ENCODE measurements at places on chromosomes 1 and 21. TPM values are rescaled to one million over a fixed set of nuclear protein-coding genes. Genes with fewer than 3 reads are reported as not detected.

Gene MORN1
- polyA plus RNA-seq, result 2.4 TPM

DNA sequence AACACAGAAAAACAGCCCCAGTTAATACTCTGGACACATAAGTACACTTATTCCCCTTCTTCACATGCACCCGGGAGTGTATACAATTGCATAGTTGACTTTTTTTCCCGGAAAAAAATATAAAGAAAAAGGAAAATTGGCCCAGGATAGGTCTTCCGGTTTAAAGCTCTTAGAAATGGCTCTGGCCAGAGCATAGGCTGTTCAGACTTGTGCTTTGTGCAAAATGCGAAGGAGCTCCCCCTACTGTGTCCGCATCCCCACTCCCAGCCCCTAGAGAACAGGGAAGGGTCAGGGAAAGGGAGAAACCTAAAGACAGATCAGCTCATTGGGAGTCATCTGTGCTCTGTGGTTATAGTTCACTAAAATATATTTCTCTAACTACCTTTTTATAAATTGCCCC lies 5.5 kb upstream of the MTMR11 start:
- DNase-seq, result no peak
- H3K27me3 ChIP-seq, result no peaks in the 10 kb centered on the region
- H3K36me3 ChIP-seq, result peaks cover 9% of the 10 kb centered on the region
- peak overlapping the region; percentile 34 for H3K27ac ChIP-seq
- H3K4me3 ChIP-seq, result no peak overlapping the region

GRCh38 chr1:154467434-154468102 lies 34.5 kb upstream of the TDRD10 start:
- DNase-seq, result no peak
- H3K4me1 ChIP-seq, result peaks cover 24% of the 10 kb centered on the region
- peak overlapping the region; percentile 89 for H3K27ac ChIP-seq
- no peak overlapping the region for H3K4me3 ChIP-seq

DNA sequence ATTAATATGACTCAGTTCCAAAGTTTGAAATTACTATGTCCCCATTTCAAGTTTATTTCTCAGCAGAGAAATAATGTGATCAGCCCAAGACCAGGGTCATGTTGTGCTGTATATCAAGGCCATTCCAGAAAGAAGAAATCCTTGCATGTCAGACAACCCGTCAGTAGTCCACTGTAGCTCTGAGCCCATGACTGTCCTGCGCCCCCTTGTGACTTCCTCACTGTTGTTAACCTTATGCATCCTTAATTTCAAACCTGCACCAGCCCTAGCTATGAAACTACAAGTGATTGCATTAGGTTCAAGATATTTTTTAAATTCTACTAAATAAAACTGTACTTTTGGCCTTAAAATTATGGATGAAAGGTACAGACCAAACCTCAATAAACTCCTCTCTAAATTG lies 133.0 kb downstream of the LRRC7 start:
- no peak overlapping the region for H3K27ac ChIP-seq
- no peak overlapping the region for H3K4me3 ChIP-seq
- H3K4me1 ChIP-seq, result no peaks in the 10 kb centered on the region
- no peak for DNase-seq
- no peaks in the 10 kb centered on the region for H3K36me3 ChIP-seq
- H3K27me3 ChIP-seq, result no peaks in the 10 kb centered on the region

- no peaks in the 10 kb centered on the region for H3K4me1 ChIP-seq
- H3K36me3 ChIP-seq, result no peaks in the 10 kb centered on the region
- DNase-seq, result no peak
- no peak overlapping the region for H3K4me3 ChIP-seq
- H3K27me3 ChIP-seq, result no peaks in the 10 kb centered on the region
Observed at GRCh38 chr1:209150114-209150513, 433.4 kb upstream of the CAMK1G start.

GRCh38 chr1:29298246-29298645 lies 61.9 kb downstream of the PTPRU start:
- H3K27me3 ChIP-seq, result no peaks in the 10 kb centered on the region
- peak; percentile 40 for DNase-seq
- no peak overlapping the region for H3K4me3 ChIP-seq
- H3K27ac ChIP-seq, result no peak overlapping the region

DNA sequence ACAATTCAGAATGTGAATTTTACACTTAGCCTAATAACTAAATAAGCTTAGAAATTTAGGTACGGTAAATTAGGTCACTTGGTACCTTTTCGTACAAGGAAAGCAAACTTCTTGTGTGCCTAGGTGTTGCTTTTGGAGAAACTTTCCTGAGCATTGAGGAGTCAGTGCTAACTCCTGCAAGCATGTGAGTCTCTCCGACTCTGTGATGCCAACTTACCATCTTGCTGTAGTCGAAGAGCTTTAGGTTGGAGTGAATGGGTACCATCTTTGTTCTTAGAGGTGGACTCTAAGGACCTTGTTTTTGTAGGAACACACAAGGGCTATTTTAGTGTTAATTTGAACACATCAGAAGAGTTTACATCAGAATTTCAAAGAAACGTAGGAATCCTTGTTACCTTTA lies 688.9 kb downstream of the USP25 start:
- H3K36me3 ChIP-seq, result no peaks in the 10 kb centered on the region
- H3K27me3 ChIP-seq, result no peaks in the 10 kb centered on the region
- no peak overlapping the region for H3K4me3 ChIP-seq
- peaks cover 28% of the 10 kb centered on the region for H3K4me1 ChIP-seq
- no peak for DNase-seq

DNA sequence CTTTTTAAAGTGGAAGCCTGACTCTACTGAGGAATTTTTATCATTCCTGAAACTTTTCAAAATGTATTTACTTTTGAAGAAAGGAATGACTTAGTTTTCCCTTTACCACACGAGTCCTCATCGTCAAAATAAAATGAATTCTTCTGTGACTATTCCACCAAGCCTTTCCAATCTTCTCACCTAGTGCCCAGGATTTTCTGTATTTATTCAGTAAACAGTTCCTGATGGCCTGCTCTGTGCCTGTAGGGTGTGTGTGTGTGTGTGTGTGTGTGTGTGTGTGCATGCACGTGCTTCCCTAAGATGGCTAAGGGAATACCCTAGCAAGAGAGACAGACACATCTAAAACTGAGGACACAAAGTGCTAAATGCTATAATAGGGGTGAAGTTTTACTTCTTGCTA lies 395.0 kb upstream of the USP24 start:
- DNase-seq, result no peak
- no peaks in the 10 kb centered on the region for H3K27me3 ChIP-seq
- H3K4me1 ChIP-seq, result no peaks in the 10 kb centered on the region

DNA sequence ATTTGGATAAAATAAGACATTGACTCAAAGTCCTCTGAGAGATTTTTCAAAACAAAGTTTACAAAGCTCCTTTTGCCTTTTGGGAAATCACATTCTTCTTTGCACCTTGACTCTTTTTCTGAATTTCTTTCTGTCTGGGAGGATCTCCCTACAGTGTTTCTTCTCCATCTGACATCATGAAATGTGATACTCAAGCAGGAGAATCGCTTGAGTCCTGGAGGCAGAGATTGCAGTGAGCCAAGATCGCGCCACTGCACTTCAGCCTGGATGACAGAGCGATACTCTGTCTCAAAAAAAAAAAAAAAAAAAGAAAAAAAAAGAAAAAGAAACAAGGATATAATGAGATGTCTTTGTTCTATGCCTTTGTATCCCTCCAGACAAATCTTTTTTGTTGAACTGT lies 13.3 kb upstream of the GRIK1 start:
- no peak for DNase-seq
- no peak overlapping the region for H3K27ac ChIP-seq
- H3K27me3 ChIP-seq, result no peaks in the 10 kb centered on the region
- H3K4me3 ChIP-seq, result no peak overlapping the region
- H3K36me3 ChIP-seq, result no peaks in the 10 kb centered on the region
- H3K4me1 ChIP-seq, result no peaks in the 10 kb centered on the region

DNA sequence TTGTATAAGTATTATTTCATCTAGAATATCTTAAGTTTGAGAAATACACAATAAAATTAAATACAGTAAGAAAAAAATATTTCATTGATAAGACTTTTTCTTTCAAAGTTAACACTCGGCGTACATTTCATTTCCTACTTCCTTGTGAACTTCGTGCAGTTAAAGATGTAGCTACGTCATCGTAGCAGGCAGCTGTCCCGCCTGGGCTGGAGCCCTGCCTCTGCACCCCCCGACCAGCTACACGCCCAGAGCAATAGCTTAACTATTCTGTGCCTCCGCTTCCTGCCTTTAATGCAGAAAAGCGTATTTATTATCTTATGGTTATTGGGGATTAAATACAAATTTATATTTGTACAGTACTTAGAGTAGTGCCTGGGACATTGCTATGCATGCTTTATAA lies 53.5 kb downstream of the CLSTN1 start:
- H3K36me3 ChIP-seq, result peaks cover 13% of the 10 kb centered on the region
- H3K4me3 ChIP-seq, result no peak overlapping the region
- peak; percentile 33 for DNase-seq
- no peaks in the 10 kb centered on the region for H3K4me1 ChIP-seq
- no peak overlapping the region for H3K27ac ChIP-seq
- H3K27me3 ChIP-seq, result no peaks in the 10 kb centered on the region

GRCh38 chr1:104878203-104878909 lies 1128.7 kb downstream of the AMY1C start:
- no peaks in the 10 kb centered on the region for H3K4me1 ChIP-seq
- H3K36me3 ChIP-seq, result no peaks in the 10 kb centered on the region
- no peaks in the 10 kb centered on the region for H3K27me3 ChIP-seq
- DNase-seq, result no peak
- no peak overlapping the region for H3K4me3 ChIP-seq

Gene EXO5
- polyA plus RNA-seq, result 1.2 TPM

- no peak for DNase-seq
- H3K27me3 ChIP-seq, result no peaks in the 10 kb centered on the region
- no peaks in the 10 kb centered on the region for H3K4me1 ChIP-seq
Observed at GRCh38 chr1:155759966-155760630, 71.2 kb downstream of the DAP3 start.

DNA sequence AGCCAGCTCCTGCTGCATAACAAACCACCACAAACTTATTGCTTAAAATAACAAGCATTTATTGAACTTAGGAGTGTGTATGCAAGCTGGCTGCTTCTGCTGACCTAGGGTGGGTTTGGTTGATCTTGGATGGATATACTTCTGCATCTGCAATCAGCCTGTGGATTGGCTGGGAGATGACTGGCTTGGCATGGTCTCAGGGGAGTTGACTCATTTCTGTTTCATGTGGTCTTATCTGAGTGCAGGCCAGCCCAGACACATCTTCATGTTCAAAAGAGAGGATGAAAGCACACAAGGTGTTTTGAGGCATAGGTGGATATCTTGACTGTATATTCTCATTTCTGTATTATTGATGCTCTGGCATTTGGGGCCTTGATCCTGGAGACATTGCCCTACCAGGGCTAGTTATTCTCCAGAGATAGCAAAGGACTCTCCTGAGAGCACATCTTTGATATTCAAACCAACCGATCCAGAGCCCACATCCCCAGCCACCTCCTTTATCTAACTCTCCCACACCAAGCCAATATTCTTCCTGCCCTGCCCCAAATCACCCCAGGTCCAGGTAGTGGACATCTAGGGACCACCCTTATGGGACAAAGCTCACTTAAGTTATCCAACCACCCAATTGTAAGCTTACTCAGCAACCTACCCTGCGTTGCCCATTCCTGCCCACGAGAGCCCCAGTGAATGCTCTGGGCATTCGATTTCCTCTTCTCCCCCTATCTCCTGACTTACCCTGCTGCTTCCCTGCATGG lies 350.8 kb downstream of the PTPRU start:
- no peak overlapping the region for H3K4me3 ChIP-seq
- H3K27me3 ChIP-seq, result no peaks in the 10 kb centered on the region
- no peak overlapping the region for H3K27ac ChIP-seq
- no peaks in the 10 kb centered on the region for H3K4me1 ChIP-seq

DNA sequence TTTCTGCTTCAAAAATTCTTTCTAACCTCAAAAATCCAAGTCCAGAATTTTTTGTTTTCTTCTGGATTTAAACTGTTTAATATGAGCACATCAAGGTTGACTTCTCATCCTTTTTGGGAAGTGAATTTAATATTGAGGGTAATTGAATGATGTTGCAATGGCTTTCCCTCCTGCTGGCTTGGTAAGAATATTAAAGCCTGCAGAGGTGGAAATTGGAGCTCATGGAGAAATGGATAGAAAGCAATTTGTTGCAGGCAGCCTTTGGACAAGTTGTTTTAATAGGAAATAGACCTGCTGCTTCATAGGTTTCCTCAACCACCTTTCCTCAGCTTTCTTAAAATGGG lies 124.7 kb downstream of the SYT2 start:
- no peaks in the 10 kb centered on the region for H3K27me3 ChIP-seq
- H3K36me3 ChIP-seq, result peaks cover 16% of the 10 kb centered on the region
- DNase-seq, result no peak
- peaks cover 59% of the 10 kb centered on the region for H3K4me1 ChIP-seq
- no peak overlapping the region for H3K4me3 ChIP-seq

Gene GPR37L1
- polyA plus RNA-seq, result not detected

Gene KRTAP20-1
- polyA plus RNA-seq, result not detected

- H3K27me3 ChIP-seq, result no peaks in the 10 kb centered on the region
- no peaks in the 10 kb centered on the region for H3K36me3 ChIP-seq
- no peaks in the 10 kb centered on the region for H3K4me1 ChIP-seq
- no peak overlapping the region for H3K4me3 ChIP-seq
- H3K27ac ChIP-seq, result no peak overlapping the region
Observed at GRCh38 chr1:185144233-185144632, 12.5 kb downstream of the TRMT1L start.

- no peaks in the 10 kb centered on the region for H3K4me1 ChIP-seq
- no peaks in the 10 kb centered on the region for H3K27me3 ChIP-seq
- no peak overlapping the region for H3K27ac ChIP-seq
- H3K4me3 ChIP-seq, result no peak overlapping the region
Observed at GRCh38 chr1:215526147-215526845, 40.8 kb upstream of the KCTD3 start.

- H3K27ac ChIP-seq, result no peak overlapping the region
- H3K27me3 ChIP-seq, result peaks cover 27% of the 10 kb centered on the region
- H3K36me3 ChIP-seq, result no peaks in the 10 kb centered on the region
Observed at GRCh38 chr21:45622416-45623097, 21.0 kb upstream of the PCBP3 start.

GRCh38 chr1:219123036-219123435 lies 50.6 kb upstream of the LYPLAL1 start:
- no peaks in the 10 kb centered on the region for H3K36me3 ChIP-seq
- no peak for DNase-seq
- H3K4me1 ChIP-seq, result no peaks in the 10 kb centered on the region

DNA sequence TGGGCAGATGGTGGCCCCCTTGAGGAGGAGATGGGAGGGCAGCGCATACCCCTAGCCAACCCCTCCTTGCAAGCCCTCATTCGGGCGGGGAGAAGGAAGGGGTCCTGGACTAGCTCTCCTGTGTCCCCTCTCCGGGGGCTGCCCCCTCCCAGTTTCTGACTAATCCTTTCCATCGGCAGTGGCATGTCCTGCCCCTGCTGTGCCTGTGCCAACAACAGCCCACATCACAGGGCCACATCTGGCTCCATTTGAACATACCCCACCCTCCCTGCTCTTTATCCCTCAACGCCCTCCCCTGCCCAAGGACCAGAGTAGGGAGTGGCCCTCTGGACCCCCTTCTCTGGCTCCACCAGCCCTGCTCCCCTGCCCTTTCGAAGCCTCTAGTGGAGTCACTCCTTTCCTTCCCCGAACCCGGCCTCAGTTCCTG lies 11.0 kb upstream of the LMNA start:
- DNase-seq, result peak; percentile 82
- H3K4me3 ChIP-seq, result no peak overlapping the region
- H3K27ac ChIP-seq, result peak overlapping the region; percentile 95

Gene AMY1A
- not detected for polyA plus RNA-seq

- H3K27ac ChIP-seq, result no peak overlapping the region
- no peaks in the 10 kb centered on the region for H3K4me1 ChIP-seq
- DNase-seq, result no peak
Observed at GRCh38 chr21:34730756-34731445, 62.1 kb downstream of the CLIC6 start.

- no peak overlapping the region for H3K4me3 ChIP-seq
- H3K27me3 ChIP-seq, result no peaks in the 10 kb centered on the region
- DNase-seq, result peak; percentile 73
Observed at GRCh38 chr1:24362982-24363614, 43.9 kb downstream of the GRHL3 start.

Gene NEK2
- 8.1 TPM for polyA plus RNA-seq
